ENCODE measurements at places on chromosomes 13 and 19. TPM values are rescaled to one million over a fixed set of nuclear protein-coding genes. Genes with fewer than 3 reads are reported as not detected.

GRCh38 chr13:87903553-87903952, 232.4 kb downstream of the SLITRK5 start:
- no peak for DNase-seq

The PRPF31 gene
- 24.0 TPM for total RNA-seq

The ZNF208 gene
- under 0.01 TPM for total RNA-seq

GRCh38 chr13:73261739-73262216, 203.0 kb downstream of the KLF5 start:
- DNase-seq, result no peak
